Osteocyte (in vitro differentiated cells): ENCODE measurements at places on chromosomes 3 and 15. TPM values are rescaled to one million over a fixed set of nuclear protein-coding genes. Genes with fewer than 3 reads are reported as not detected.

- no peak for DNase-seq
These were observed 2.0 kb upstream of the ST8SIA2 start for GRCh38 chr15:92391640-92392039.

DNA sequence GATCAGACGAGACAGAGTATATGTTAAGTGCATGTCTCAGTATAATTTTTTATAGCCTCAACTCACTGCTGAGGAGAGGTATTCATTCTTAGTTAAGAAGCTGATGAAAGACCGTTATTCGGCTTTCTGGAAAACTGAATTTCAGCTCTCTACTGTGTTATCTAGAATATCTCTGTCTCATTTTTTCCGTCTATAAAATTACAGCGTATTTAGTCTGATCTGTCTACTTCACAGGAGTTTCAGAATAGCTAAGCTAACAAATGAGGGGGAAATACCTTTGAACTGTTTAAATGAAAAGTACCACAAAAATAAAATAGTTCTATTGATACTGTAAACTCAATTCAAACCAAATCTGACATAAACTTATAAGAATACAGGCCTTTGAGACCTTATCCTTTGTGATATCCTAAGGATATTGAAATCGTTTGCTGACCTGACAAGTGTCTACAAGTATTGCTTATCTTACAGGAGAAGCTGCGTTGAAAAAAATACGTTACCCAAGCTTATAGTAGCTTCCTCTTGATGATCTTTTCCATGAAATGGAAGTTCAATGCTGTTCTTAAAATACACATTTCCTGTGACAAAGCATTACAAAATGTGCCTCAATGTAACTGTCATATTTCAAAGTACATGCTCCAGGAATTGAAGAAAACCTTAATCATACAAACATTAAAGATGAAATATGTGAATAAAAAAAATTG lies 104.6 kb downstream of the IL1RAP start:
- no peak for DNase-seq

DNA sequence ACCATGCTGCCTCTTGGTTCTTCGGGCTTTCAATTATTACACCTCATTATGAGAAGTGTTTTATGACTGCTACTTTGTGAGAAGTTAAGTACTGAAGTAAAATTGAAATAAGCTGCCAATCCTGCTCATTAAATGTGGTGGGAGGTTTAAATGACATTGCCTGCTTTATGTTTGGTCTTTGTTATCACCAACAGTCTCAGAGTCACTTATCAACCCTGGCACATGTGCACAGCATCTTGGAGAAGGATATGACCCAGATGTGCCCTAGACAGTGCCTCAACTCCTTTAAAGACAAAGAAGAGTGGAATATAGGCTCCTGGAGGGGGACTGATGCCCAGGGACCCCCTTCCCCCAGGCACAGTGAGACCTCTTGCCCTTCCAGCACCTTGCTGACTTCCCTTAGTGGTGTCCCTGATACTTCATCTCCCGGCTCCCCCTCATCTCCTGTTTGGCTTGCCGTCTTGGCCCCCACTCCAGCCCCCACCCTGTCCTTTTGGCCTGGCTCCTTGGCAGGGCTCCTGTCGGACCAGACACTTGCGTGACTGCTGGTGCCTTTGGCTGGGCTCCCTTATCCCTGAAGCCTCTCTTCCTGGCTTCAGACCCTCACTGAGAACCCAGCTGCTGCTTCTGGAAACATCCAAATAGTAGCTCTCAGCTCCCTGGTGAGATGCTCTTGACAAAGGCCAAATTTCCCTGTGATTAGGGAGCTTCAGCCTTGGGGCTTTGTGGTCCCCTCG lies 39.8 kb downstream of the ARHGAP31 start:
- DNase-seq: no peak

The UMPS gene
- 23.5 and 32.1 TPM in 2 replicates for total RNA-seq

The SETD2 gene
- total RNA-seq: 45.0 and 47.1 TPM in 2 replicates
